ENCODE measurements at places on chromosomes 2 and 18.

DNA sequence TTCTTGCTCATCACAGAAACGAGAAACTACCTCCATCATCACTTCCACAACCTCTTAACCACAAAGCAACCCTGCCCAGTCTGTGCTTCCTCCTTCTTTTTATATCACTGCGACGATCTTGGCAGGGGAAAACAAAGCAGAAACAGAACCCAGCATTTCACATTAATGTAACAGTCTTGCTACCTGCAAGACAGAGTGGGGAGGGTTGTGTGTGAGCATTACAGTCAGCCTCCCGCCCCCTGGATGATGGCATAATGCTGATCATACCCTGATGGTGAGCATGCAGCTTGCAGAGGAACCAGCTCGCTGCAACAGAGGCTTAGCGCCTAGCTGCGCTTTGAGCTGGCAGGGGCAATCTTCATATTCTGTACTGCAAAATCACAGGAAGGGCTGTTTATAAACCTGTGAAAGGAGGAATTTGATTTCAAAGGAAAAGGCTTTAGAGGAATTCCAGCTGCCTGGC lies 376.1 kb downstream of the IRS1 start:
- DNase-seq: peak; percentile 82

DNA sequence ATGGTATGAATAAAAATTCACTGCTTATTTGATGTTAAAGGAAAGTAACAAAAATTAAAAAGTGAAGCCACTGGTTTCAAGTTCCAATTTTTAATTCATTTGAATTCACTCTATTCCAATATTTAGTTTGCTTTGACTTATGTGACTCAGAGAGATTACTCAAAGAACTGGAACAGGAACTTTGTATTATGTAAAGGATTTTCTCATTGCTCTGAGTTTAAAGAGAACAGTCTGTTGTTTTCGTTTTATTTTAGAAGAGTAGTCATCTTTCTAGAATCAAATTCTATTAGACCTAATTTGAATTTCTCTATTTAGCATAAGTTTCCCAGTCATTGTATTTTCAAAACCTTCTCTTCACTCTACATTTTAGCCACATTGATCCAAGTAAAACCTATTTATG lies 300.1 kb upstream of the SLC8A1 start:
- DNase-seq: no peak

DNA sequence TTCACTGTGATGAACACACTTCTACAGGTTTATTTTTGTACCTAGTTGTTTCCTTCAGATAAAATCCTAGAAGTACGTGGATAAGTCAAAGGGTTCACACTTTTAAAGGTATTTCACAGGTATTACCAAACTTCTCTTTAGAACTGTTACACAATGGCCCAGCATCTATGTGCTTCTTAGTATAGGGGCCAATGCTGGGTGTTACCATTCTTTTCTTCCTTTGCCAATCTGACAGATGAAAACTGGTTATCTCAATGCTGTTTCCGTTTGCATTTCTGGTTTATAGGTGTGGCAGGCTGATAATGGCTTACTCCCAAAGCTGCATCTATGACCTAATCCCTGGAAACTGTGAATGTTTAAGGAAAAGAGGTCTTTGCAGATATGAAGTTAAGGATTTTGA lies 2.8 kb upstream of the TCF7L1 start:
- no peak for DNase-seq

DNA sequence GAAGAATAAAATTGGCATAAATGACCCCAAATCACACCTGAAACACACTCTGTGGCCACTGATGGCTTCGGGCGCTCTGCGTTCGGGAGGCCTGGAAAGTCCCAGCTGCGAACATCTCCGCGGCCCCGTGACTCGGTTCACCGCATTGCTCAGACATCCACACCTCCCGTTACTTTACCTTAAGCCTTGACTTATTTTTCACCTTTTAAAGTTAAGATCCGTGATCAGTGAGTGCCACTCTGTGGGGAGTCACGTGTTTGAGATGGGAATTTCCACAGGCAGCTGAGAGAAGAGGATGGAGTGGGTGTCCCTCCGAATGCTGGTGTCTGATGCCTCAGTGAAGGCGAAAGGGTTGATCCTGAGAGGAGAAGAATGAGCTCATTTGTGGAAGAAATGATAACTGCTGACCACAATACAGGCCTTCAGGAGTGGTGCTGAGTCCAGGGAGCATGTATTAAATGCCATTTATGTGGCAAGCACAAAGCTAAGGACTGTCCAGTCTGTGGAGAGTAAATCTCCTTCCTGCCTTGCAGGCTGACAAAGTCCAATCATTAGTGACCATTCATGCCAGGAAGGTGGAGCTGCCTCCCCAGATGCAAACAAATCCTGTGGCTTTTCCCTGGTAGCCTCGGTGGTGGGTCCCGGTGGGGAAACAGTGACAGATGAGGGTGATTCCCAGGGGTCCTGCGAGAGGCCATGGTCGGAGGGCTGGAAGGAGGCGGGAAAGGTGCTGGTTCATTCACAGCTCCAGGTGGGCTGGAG lies 168.8 kb downstream of the RTP5 start:
- DNase-seq: no peak

GRCh38 chr2:187581125-187581896 lies 27.1 kb upstream of the TFPI start:
- peak; percentile 27 for DNase-seq

DNA sequence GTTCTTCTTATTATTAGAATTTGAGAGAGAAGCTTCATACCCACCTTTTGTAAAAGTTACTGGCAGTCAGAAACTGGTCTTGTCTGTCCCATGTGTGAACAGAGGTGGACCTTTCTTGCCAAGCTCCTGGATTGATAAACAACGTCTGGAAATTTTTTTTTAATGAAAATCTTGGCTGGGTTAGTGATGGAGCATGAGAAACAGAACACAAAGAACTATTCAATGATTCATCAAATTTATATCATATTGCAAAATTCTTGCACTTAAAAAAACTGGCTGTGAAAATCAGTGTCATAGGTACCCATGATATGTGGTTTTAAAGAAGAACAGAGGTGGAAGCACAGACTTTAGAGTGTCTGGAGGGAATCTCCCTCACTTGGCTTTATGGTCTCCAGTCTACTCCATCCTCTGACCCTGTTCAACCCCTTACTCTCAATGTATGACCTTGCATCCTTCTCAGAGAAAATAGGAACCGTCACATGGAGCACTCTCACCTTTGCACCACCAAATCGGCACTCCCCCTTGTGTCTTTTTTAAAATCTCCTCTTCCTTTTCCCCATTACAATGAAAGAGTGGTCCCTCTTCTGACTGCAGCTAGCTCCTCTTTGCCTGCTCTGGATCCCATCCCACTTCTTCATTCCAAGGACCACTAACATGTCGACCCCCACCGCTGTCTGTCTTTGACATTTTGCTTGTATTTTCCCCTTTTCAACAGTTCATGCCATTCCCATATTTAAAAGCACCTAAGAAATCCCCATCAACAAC lies 58.2 kb downstream of the COPS8 start:
- peak; percentile 79 for DNase-seq

DNA sequence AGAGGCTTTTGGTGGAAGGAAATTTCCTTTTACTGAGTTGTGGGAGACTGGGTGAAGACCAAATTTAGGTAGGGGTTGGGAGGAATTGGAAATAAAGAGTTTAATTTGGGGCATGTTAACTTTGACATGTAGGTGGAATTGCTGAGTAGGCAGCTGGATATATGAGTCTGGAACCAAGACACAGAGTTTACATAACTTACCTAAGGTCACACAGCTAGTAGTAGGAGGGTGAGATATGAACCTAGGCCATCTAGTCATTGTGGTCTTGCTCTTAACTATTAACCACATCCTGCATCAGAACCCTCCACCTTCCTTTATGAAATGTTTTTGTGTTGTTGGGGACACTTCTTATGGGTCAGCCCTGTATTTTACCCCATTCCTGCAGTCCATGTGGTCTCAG lies 113.1 kb downstream of the ICOS start:
- no peak for DNase-seq

GRCh38 chr2:156797832-156798231 lies 361.7 kb downstream of the GPD2 start:
- no peak for DNase-seq

- peak; percentile 88 for DNase-seq
These were observed 851.8 kb upstream of the CRIM1 start for GRCh38 chr2:35503738-35504199.

- DNase-seq: no peak
These were observed 947.6 kb downstream of the DPP10 start for GRCh38 chr2:115389898-115390565.

DNA sequence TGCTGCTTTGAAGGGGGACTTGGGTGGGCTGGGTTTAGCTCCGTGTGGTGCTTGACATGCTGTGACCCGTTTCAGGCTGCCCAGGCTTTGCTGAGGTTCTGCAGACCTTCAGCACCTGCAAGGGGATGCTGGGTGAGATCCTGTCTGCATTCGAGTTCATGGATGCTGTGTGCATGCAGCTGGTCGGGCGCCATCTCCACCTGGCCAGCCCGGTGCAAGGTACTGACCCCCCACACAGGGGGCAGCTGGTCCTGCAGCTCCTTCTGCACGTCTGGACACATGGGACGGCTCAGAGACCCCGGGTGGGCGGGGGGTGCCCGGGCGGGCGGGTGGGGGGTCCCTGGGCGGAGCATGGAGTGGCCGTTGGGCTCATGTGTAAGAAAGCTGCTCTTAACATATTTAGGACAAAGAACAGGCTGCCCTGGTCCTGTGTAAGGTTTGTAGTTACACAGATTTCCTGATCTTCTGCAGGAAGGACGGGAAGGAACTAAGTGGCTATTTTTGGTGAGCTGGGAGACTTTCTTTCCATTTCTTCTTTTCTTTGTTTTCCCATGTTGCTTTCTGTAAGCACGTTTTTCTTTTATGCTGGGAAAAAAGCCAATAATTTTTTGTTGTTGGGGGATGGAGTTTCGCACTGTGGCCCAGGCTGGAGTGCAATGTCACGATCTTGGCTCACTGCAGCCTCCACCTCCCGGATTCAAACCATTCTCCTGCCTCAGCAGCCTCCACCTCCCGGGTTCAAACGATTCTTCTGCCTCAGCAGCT lies 15.8 kb downstream of the D2HGDH start:
- no peak for DNase-seq

GRCh38 chr18:57772387-57772799 lies 30.7 kb downstream of the ATP8B1 start:
- no peak for DNase-seq

DNA sequence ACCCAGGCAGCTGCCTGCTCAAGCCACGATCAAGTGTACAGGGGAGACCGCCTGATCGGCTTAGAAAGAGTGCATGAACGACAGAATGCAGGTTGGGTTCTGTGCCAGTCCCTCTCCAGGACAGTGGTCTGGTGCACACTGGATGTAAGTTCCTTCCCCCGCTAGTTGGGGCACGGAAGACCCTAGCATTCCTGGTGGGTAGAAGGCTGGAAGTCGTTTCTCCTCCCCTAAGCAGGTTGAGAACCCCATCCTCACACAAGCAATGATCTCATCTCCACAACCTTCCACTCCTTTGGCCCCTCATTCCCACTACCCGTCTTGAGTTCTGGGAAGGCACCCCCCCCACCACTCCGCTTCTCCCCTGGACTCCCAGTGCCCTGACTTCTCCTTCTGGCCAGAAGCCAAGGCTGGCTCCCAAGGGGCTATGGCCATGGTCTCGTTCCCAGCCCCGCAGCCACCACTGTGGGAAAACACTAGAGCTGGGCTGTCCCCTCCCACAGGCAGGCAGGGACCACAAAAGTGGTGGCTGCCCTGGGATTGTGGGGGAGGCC lies 1.4 kb upstream of the ANKRD39 start:
- no peak for DNase-seq

GRCh38 chr2:230496891-230497290 lies 80.9 kb downstream of the SP100 start:
- no peak for DNase-seq

GRCh38 chr2:132754392-132754791 lies 84.4 kb upstream of the LYPD1 start:
- DNase-seq: no peak

Measured in mammary epithelial cell (primary cell).